ENCODE measurements at places on chromosomes 12 and 14.

- DNase-seq, result no peak
These were observed 453.9 kb downstream of the FUT8 start for GRCh38 chr14:65866448-65866847.

DNA sequence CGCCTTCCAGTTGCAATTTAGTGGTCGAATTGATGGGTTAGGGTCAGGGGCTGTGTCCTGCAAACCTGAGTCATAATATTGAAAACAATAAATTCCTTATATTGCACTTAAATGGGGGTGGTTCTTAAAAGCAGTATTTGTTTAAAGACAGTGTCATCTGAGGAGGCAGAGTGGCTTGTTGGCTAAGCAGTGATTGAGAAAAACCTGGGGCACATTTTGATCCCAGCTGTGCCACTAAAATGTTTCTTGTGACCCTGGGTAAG lies 48.4 kb downstream of the FBXW8 start:
- no peak for DNase-seq

GRCh38 chr14:69842686-69843420 lies 36.4 kb upstream of the SMOC1 start:
- no peak for DNase-seq

- no peak for DNase-seq
These were observed 425.7 kb upstream of the PRICKLE1 start for GRCh38 chr12:43015090-43015737.

DNA sequence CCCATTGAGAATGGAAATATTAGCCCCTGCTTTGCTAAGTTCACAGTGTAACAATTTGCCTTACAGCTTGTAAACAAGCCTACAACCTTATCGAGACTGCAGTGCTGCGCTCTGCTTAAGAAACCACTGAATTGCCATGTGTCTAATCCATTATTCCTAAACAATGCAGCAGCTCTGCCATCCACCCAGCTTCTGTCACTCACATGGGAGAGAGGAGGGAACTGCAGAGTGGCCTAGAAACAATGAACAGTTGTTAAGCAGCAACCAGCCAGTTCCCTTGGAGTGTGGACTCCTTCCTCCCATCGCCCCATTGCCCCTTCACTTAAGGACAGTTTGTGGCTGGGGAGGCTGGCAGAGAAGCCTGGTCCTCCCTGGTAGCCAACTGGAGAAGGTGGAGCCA lies 42.9 kb downstream of the TESPA1 start:
- no peak for DNase-seq

DNA sequence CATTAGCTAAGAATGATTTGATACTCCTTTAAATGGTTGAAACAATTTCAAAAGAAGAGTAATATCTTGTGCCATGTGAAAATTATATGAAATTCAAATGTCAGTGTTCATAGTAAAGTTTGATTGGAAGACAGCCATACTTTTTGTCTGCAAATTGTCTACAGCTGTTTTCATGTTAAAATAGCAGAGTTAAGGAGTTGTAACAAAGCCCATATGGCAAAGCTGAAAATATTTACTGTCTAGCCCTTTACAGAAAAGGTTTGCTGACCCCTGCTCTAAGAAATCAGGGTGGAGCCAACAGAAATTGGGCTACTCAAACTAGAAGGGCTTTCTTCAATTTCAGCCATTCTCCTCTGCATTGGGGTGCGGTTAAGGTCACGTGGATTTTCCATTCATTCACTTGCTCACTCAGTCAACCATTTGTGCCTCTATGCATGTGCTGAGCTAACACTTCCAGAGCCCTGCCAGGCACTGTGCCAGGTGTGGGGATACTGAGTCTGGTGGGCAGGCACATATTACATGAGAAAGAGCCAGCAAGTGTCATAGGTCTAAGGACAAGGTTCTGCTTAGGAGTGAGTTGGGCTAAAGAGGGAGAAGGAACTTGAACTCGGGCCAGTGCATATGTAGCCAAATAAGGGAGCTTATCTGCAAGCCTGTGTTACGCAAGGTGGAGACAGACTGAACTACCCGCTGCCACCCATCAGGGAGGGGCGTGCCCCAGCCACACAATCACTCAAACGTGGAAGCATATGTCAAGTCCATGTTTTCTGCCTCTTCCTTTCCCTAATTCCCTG lies 139.8 kb upstream of the NOS1 start:
- DNase-seq, result no peak

- DNase-seq, result no peak
These were observed 77.6 kb upstream of the TMEM260 start for GRCh38 chr14:56501909-56502530.

DNA sequence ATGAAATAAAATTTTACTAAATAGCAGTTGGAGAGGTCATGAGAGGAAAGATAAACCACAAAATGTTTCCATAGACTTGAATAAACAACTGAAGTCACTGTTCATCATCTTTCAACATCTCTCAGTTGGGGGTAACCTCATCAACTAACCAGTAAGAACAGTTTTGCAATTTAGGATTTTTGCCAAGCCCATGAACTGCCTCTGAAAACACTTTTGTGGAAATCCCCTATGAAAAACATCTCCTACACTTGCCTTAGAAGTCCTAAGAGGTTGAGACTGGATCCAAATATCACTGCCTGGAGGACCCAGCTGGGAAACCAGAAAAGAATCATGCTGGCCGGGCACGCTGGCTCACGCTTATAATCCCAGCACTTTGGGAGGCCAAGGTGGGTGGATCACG lies 273.1 kb downstream of the C12orf50 start:
- DNase-seq, result no peak

DNA sequence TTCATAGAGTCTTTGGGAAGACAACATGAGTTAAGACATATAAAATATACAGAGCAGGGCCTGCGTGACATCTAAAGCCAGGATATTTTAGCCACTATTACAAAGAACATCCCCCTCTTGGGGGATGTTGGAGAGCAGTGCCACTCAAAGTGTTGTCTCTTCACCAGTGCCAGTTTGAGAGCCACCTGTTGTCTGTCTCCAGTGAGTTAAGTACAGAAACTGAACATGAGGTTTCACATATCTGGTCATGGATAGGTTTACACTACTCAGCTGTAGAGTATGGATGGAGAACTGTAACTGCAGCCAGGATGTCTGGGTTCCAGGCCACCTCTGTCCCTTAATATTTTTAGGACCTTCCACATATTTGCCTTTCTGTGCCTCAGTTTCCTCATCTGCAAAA lies 39.1 kb downstream of the RNFT2 start:
- DNase-seq, result no peak

- no peak for DNase-seq
These were observed 25.3 kb downstream of the JDP2 start for GRCh38 chr14:75452900-75453816.

- DNase-seq, result peak; percentile 26
These were observed 1.7 kb downstream of the TPCN1 start for GRCh38 chr12:113222730-113223531.

DNA sequence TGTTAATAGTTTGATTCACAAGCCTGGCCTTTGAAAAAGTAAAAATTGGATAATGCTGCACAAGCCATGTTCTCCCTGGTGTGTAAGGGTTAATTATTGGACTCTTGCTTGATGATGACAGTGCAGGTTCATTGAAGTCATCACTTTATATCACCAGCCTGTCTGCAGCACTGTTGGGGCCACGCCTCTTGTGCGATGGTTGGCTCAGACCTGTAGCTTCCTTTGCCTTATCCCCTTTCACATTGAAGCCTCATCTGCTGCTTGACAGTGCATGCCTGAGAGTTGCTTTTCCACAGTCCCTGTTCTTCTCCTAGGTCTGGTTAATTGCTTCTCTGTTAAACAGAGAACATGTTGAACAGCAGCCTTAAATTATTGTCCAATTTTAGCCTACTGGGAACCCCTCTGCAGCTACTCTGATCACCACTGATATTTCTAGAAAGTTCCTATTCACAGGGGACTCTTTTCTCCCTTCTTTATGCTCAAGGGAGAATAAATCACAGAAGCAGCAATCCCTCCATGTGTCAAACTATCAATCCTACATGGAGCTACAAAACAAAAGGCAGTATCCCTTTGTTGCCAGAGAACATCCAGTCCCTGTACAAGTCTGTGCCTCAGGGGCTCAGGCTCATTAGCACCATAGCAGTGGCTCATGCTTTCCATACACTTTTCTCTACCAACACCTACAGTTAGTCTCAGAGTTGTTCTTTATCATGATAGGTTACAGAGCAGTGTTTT lies 322.1 kb downstream of the RGS6 start:
- no peak for DNase-seq

DNA sequence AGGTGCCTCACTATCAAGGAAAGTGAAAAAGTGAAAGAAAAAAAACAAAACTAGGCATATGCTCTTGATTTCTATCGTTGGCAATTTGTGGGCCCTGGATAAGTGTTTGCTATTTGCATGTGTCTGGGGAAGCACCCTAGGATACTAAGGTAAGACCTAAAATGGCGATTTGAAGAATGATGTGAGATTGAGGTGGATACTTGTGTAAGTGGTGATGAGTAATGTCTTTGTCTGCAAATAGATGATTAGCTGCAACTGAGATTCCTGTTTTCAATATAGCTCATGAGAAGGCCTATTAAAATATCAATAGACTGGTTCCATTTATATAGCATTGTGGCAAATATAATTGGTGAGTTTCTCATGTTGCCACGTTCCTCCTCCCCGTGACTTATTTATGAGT lies 261.7 kb downstream of the NEDD1 start:
- no peak for DNase-seq

DNA sequence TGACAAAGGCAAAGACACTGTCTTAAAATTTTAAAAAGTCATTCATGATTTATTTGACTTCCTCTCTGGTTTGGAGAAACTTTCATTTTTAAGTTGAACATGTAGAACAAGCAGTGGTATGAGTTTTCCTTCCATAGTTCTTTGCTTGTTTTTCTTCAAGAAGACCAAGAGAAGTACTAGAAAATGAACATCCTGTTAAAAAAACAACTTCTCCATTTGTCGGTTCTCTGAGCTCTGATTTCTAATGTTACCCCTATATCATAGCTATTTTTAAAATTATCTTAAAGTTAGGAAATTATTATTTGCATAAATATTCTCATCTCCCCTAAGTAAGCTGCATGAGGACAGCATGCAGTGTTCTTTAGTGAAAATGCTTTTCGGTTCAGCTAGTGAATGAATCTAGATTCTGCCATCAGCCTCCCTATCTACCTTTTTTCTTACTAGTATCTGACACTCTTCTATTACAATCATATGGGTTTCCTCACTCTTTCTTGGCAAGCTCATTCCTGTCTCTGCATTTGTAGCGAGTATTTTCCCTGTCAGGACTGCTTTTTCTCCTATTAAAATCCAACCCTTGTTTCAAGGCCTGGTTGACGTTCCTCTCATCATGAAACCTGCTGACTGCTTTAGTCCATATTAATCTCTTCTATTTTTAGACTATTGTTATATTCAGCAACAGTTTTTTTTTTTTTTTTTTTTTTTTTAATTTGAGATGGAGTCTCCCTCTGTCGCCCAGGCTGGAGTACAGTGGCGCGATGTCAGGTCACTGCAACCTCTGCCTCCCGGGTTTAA lies 15.8 kb downstream of the DIP2B start:
- DNase-seq, result no peak

- no peak for DNase-seq
These were observed 4.6 kb upstream of the GSC start for GRCh38 chr14:94774344-94775090.

- peak; percentile 50 for DNase-seq
These were observed 51.6 kb upstream of the SRP54 start for GRCh38 chr14:34931206-34931605.

- no peak for DNase-seq
These were observed 123.4 kb downstream of the ADCK1 start for GRCh38 chr14:77923131-77923936.

GRCh38 chr12:88448337-88448915 lies 131.8 kb downstream of the KITLG start:
- no peak for DNase-seq

- DNase-seq, result peak; percentile 40
These were observed 55.1 kb downstream of the MED13L start for GRCh38 chr12:116222358-116222757.

GRCh38 chr12:47881826-47882427 lies 22.9 kb downstream of the VDR start:
- peak; percentile 60 for DNase-seq

- no peak for DNase-seq
These were observed 558.2 kb upstream of the MIS18BP1 start for GRCh38 chr14:45811155-45811554.

- no peak for DNase-seq
These were observed 330.4 kb downstream of the TMEM121 start for GRCh38 chr14:105856676-105857219.

DNA sequence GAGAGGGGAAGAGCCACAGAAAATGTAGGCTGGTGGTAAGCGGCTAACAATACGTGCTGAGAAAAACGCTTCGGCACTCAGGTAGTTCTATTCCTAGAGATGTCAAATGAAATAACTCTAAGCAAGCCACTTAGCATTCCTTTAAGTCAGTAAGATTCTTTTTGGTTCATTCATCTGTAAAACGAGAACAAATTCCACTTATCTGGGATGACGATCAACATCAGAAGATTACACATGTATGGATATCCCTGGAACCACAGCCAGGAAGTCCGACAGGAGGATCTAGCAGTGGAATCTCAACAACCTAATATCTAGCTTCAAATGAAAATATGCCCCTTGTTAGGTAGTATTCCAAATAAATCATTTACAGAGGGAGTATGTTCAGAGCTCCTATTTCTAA lies 74.6 kb upstream of the CDKN3 start:
- no peak for DNase-seq

GRCh38 chr12:1884651-1885050 lies 33.8 kb downstream of the CACNA2D4 start:
- DNase-seq, result no peak

DNA sequence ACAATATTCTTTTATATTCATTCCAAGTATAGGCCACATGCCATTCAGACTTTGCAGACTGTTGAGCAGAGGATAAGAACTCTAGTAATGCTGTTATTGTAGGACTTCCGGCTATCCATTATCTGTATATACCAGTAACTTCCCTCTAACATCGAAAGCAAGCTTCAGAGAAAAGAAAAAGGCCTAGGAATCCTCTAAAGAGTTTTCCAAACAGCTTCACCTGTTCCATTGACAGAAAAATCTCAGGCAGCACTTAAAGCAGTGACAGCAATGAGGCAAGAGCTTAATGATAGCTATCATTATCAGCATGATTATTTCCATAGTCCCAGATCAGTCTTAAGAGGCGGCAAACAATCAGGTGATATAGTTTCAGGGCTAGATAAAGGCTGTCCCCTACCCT lies 1.8 kb downstream of the CPNE8 start:
- DNase-seq, result no peak

DNA sequence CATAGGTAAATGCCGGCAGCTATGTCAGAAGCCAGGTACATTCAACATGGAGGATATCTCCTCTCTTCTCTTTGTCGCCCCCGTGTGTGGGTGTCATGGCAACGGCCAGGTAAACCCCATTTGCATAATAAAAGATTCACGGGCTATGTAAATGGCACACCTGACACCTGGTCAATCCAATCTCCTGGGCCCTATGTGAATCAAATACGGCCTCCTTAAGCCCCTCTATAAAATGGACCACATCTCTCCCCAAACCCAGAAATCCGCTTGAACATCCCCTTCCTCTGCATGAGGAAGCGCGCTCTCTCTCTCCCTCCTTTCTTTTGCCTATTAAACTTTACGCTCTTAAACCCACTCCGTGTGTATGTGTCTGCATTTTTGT lies 363.7 kb downstream of the SOX5 start:
- DNase-seq, result no peak

- DNase-seq, result no peak
These were observed 5.1 kb upstream of the HOXC4 start for GRCh38 chr12:54048406-54049093.

All from activated CD4-positive, alpha-beta memory T cell treated with anti-CD3 and anti-CD28 coated beads for 36 hours (primary cell).